ENCODE measurements at places on chromosomes 7 and 10.
A peak's percentile ranks its signal among the peaks of the same experiment; 100 is the strongest.

- DNase-seq = no peak
These were observed 11.8 kb downstream of the OSBPL3 start for GRCh38 chr7:24968165-24968564.

DNA sequence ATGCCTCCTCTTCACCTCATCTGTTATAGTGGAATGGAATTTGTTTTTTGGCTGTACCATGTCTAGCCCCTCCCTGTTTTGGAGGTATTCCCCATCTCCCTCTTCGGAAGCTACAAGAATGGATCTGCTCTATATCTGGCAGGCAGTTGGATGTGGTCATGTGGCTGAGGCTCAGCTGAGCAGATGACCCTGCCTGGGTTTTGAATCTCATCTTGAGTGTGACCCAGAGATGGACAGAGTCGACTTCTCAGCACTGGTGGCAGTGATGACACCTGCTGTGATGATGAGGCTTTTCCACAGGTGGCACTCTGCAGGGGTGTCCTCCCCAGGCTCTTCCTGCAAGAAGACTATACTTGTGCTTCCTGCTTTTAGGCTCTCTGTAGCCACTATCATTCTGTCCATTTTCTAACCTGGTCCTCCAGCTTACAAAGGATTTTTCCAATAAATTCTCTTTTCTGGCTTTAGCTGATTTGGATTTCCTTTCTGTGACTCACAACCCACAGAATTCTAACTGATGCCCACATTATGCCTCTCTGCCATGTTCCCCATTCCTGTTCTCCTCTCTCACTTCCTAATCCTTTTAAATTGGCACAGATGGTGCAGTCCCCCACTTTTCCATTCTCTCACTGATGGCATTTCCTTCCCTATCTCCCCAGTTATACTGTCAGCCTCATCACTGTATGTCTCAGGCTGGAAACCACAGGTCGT is 7.5 kb upstream of the ARHGAP22 start:
- no peak for DNase-seq

- no peak for DNase-seq
These were observed 60.9 kb upstream of the GNA12 start for GRCh38 chr7:2905027-2905426.

DNA sequence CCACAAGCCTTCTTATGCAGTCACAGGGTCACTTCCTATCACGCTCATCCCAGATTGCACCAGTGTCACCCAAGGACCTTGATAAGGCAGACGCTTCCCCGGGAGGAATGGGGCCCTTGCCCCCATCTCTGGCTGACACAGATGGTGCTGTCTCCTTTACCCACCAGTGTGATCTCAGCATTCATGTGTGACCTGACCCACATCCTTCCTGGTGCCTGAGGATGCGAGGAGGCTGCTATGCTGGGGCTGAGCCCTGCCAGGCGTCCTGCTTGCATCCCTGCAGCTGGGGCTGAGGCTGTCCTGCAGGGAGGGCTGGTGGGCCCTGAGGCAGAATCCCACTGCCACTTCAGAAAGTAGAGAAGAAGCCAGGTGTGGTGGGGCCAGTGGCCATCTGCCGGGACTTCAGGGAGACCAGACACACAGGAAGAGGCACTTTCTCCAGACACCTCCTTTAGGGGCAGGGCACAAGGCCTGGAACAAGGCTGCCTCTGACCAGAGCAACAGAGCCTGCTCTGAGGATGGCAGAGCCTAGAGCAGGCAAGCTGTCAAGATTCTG is 35.3 kb downstream of the RASGEF1A start:
- peak; percentile 57 for DNase-seq

DNA sequence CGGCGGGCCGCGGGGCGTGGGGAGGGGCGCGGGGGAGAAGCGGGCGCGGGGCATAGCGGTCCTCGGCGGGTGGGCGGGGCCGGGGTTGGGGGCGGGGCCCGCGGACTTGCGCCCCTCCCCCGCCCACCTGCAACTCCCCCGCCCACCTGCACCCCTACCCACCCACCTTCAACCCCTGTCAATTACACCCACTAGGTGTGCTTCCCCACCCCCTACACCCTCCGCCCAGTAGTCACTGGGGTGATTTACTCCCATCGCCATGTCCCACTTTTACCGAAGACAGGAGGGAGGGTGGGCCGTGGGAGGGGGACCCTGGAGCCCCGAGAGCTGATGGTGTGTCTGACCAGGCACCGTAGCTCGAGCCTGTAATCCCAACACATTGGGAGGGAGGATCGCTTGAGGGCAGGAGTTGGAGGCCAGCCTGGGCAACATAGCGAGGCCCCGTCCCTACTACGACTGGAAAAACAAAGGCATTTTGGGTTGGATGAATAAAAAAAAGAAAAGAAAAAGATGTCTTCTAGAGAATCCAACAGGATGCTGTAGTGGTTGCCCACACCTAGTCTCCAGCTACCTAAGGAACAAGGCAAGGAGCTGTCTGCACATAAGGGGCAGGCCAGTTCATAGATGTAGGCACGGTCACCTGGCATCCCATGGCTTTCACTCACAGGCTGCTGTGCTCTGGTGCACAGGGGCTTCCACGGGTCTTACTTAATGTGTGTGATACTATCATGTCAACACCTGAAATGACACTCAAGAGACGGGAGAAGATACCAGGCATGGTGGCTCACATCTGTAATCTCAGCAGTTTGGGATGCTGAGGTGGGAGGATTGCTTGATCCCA is 761 bp downstream of the KCTD7 start:
- DNase-seq = no peak

- peak; percentile 48 for DNase-seq
These were observed at the start of gene GDF2 for GRCh38 chr10:47322300-47323061. TSS of gene GDF2 (plus strand) at chr10:47322454. CDS start at chr10:47322669, 215 bp downstream.

- no peak for DNase-seq
These were observed 7.9 kb downstream of the NXPH1 start for GRCh38 chr7:8441106-8441965.

DNA sequence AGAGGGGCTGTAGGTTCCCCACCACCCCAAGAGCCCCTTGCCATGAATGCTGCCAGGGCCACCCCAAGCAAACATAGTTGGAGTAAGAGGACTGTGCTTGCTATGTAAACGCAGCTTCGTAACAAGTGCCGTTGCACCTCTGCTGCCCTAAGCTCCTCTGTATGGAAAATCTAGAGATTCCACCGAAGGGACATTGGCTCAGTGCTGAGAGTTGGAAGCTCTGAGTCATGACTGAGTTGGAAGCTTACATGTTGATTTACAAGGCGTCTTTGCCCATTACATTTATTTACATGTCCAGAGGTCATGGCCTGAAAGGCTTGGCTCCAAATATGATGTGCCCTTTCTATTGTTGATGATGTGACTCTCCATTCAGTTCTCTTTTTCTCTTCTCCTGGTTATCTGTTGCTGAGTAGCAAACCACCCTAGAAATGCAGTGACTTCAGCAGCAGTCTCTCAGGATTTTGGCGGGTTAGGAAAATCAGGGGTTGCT is 233.1 kb upstream of the TCF7L2 start:
- no peak for DNase-seq

- DNase-seq = peak; percentile 31
These were observed 51.6 kb upstream of the ZNF32 start for GRCh38 chr10:43700306-43700705.

DNA sequence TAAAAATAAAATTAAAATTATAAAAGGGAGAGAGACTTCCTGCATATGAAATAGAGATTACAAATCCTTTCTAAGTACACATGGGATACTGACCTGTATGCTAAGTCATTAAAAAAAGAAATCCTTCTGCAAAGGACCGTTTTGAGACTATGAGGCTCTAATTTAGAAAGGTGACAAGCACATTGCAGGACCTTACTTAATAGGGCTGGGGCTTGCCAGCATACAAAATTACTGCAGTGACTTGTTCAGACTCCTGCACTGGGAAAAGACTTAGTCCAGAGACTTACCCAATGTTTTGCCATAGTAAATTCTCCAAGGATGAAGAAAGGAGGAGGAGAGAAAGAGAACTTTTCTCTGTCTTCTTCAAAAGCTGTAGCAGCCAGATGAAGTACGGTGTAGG is 193.6 kb downstream of the KCNMA1 start:
- no peak for DNase-seq

GRCh38 chr7:127751490-127752448 is 99.8 kb downstream of the SND1 start:
- DNase-seq = no peak

DNA sequence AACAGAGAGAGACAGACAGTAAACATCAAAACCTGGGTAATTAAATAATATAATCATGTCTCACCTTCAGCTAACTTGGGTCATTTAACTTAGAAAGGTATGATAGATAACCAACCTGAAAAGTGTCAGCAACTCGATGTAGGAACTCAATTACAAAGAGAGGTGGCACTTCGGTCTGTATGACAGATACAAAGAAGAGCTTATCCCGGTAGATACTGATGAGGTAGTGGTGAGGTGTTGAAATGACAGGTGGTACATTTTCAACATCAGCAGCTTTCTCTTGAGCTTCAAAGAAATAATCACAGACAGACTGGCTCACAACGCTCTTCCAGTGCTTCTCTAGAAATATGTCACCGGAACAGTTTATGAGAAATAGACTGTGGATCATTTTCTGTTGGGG is 12.6 kb downstream of the AP3M1 start:
- DNase-seq = no peak

- no peak for DNase-seq
These were observed 346.4 kb downstream of the PCLO start for GRCh38 chr7:82816272-82816671.

DNA sequence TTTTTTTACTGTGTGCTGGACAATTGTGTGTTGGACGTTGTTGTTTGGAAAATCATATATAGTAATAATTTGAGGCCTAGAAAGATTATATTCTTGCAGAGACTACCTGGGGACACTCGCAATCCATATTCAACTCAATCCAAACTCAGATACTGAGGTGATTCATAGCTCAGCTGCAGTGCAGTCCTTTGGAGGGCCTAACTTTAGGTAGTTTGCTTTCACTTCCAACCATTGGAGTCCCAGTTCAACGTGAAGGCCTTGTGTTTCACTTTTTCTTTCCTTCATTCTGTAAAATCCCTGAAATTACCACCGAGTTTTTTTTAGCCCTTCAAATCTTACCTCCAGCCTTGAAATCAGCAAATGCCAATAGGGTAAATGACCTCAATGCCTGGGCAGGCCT is 32.3 kb downstream of the ATRNL1 start:
- DNase-seq = no peak

DNA sequence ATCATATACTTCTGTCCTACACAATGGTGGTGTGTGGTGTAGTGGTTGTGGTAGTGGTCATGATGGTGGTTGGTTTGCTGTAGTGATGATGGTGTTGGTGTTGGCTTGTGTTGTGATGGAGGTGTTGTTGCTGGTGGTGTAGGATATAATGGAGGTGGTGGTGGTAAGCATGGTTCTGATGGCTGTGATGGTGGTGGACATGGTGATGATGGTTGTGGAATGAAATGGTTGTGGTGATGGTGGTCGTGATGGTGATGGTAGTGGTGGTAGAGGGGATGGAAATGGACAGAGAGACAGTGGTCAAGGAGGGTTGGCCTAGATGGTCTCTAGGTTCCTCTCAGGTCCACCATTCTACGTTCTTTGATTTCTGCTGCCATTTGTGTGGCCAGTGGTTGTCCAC is 44.7 kb downstream of the FAM241B start:
- DNase-seq = no peak

- no peak for DNase-seq
These were observed 9.5 kb downstream of the SLC13A1 start for GRCh38 chr7:123190109-123190831.

- DNase-seq = no peak
These were observed 2.5 kb upstream of the EMX2 start for GRCh38 chr10:117539903-117540639.

Data from upper lobe of right lung (tissue), 1 donor.